Aorta (tissue), 5 donors: ENCODE measurements at places on chromosomes 4 and X. TPM values are rescaled to one million over a fixed set of nuclear protein-coding genes. Genes with fewer than 3 reads are reported as not detected.

The BBS12 gene
- 3.2 TPM for total RNA-seq

DNA sequence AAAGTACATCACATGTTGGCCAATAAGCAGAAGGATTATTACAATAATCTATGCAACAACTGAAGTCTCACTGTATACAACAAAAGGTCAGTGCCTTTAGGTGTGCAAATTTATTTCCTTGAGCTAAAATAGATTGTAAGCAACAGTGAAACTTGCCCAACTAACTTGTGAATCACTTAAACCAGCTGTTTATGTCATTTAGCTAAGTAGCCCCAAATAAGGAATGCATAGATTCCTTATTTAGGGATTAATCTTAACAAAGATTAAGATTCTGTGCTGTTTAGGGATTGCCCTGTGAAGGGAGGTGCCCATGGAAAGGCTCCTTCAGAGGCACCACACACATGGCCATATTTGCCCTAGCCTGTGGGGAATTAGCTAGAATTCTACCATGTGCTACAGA is 168.6 kb downstream of the MAML3 start:
- no peak overlapping the region for H3K27ac ChIP-seq
- peaks cover 6% of the 10 kb centered on the region for H3K4me1 ChIP-seq
- no peaks in the 10 kb centered on the region for H3K36me3 ChIP-seq
- H3K4me3 ChIP-seq: no peak overlapping the region
- no peak for DNase-seq

DNA sequence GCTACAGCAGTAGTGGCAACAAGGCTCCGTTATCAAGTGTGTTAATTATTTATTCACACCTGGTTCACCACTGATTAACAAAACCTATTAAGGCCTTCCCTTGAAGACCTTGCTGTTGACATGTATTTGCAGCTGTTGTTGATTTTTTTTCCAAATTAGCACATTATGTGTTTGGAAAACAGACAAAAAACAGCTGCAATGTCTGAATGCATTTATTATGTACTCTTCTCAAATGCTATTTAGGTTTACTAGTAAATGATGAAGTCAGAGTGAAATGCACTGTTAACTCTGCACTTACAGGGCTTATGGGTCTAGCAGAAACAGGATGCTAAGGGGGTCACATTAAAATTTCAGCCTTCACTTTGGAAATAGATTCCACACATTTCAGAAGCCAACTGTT is 99.5 kb upstream of the PCDH7 start:
- H3K27me3 ChIP-seq: no peaks in the 10 kb centered on the region
- no peak overlapping the region for H3K27ac ChIP-seq
- no peaks in the 10 kb centered on the region for H3K4me1 ChIP-seq
- no peak for DNase-seq
- H3K36me3 ChIP-seq: no peaks in the 10 kb centered on the region

- DNase-seq: no peak
- no peaks in the 10 kb centered on the region for H3K4me1 ChIP-seq
- H3K36me3 ChIP-seq: no peaks in the 10 kb centered on the region
- no peak overlapping the region for H3K4me3 ChIP-seq
Observed at GRCh38 chr4:127309369-127310102, 323.2 kb upstream of the INTU start.

DNA sequence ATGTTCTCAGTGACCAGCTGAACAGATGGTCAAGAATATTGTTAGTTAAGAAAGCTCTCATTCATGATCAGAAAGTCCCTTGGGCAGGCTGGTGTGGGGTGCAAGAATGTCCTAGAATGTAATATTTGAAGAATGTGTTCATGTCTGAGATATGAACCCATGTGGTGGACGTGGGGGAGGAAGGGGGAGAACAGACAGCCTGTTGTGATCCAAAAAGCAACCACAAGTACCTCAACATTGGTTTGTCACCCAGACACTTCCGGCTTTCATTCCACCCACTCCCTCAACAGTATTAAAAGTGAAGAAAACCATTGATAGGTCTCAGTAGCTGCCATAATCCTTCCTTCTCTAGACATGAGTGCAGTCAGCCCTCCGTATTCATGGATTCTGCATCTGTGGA is 82.2 kb downstream of the MAML3 start:
- no peak for DNase-seq
- no peaks in the 10 kb centered on the region for H3K36me3 ChIP-seq
- H3K4me1 ChIP-seq: peaks cover 3% of the 10 kb centered on the region
- H3K27me3 ChIP-seq: no peaks in the 10 kb centered on the region
- no peak overlapping the region for H3K27ac ChIP-seq
- no peak overlapping the region for H3K4me3 ChIP-seq
